GM04504 (cell line): ENCODE measurements at places on chromosomes 16 and 17.

DNA sequence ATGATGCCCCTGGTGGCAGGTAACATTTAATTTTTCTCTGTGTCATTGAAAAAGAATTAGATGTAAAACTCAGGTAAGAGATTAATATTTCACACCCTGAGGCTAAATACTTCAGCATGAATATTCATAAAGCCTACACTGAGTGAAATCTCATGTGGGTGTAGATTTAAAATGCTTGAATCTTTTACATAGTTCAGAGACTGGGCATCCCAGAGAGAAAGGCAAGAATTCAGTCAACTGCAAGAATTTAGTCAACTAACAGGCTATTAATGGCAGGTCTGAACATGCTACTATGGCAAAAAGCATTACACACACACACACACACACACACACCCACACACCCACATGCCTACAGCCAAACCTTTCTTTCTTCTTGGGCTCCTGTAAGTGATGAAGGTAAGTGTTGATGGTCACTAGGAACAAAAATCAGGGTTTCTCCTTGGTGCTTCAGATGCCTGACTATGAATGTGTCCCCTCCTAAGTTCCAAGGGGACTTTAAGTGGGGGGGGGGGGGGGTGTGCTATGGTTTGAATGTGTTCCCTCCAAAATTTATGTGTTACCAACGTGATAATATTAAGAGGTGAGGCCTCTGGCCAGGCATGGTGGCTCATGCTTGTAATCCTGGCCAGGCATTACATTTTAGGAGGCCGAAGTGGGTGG lies 63.7 kb upstream of the PSMD7 start:
- DNase-seq: no peak

DNA sequence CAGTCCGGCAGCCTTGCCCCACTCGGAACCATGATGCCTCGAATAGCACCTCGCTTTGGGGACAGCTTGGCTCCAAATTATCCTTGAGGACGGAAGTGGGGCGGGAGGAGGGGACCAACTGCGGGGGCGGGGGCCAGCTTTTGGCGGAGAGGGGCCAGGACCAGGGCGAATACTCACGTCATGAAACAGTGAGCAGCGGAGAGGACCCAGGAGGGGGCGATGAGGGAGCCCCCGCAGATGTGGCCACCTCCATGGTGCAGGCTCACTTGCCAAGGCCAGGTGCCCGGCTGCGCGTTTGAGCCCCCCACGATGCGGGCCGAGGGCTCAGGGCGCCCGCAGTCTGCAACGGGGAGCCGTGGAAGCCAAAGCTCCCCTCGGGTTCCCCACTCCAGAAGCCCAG lies 970 bp downstream of the PRSS36 start:
- no peak for DNase-seq

DNA sequence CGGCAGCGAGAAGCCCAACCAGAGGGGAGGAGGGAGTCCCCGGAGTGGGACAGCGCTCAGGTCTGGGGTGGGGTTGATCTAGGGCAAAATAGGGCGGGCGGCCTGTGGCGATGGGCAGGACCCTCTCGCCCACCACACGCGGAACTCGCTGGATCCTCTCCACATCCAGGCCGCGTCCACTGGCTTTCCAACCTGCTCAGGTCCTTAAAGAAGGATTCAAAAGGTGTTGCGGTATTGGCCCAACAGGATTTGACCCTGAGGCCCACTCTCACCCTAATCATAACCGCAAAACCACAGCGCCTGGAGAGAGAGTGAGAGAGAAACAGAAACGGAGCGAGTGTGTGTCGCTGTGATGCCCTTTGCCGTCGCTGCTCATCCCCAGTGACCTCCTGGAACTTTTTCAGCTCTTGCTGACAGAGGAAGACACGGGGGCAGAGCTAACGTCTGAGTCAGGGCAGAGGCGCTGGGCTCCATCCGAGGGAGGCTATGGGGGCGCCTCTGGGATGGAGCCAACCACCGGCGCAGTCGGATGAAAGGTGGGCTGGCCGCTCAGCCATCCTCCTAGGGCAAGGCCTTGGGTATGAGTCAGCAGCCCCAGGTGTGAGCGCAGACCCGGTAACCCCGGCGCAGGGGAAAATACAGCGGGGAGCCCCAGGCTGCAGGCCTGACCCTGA lies 16.7 kb upstream of the OR1F1 start:
- DNase-seq: no peak

- no peak for DNase-seq
These were observed 2.9 kb upstream of the WIPI1 start for GRCh38 chr17:68460146-68460545.

DNA sequence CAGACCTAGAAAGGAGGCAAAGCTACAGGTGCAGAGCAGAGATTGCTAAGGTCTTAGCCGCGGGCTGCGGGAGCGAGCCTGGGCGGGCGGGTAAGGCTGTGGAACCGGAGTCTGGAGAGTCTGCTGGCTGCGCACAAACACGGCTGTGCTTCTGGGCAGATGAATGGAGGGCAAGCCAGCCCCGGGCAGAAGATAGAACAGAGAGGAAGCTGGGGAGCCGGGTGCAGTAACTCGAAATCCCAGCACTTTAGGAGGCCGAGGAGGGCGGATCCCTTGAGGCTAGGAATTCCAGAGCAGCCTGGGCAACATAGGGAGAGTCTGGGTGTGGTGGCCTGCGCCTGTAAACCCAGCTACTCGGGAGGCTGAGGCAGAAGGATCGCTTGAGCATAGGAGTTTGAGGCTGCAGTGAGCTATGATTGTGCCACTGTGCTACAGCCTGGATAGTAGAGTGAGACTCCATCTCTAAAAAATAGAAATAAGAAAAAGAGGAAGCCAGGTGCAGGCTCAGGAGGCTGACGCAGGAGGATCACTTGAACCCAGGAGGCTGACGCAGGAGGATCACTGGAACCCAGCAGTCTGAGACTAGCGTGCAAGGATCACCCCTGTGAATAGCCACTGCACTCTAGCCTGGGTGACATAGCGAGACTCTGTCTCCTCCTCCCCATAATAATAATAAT lies 56.3 kb downstream of the PITPNC1 start:
- DNase-seq: no peak

GRCh38 chr16:67709050-67709449 lies 10.1 kb downstream of the GFOD2 start:
- DNase-seq: no peak

DNA sequence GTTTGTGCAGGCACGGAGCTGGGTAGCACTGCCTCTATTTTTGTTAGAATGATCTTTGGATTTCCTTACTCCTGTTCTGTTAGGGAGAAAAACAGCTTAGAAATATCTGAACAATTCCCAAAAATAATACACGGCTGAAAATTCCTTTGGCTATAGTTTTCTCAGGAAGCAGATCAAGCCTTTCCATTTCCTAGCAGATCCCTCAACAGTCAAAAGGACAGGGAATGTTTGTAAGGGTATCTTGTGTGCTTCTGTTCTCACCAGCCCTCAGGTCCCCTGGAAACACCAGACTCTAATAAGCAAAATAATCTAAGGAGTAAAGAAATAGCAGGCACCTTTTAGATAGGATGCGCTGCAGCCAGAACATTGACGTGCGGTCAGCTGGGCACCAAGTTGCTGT lies 30.5 kb upstream of the WSB1 start:
- no peak for DNase-seq

DNA sequence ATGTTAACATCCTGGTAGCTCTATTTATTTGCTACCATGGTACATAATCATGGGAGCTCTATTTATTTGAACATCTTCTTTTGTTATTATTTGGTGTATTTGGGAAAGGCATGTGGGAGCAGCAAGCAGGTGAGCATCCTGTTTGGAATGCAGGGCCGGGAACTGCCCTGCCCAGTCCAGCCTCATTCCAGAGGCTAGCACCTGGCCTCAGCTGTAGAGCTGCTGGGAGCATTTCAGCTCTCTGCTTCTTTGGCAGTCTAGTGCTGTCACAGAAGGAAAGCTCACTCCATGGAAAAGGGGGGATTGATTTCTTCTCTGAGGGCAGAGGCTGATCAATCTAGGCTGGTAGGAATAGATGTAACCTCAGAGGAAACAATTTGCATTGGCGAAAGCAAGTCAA lies 112.5 kb downstream of the WWOX start:
- DNase-seq: no peak

GRCh38 chr16:11386054-11386680 lies 40.9 kb downstream of the RMI2 start:
- no peak for DNase-seq

- DNase-seq: peak; percentile 73
These were observed 2.4 kb upstream of the FOXL1 start for GRCh38 chr16:86575754-86576557.

- DNase-seq: no peak
These were observed 405.6 kb downstream of the WWOX start for GRCh38 chr16:78505036-78505435.
